ENCODE measurements at places on chromosomes 6 and 20. TPM values are rescaled to one million over a fixed set of nuclear protein-coding genes. Genes with fewer than 3 reads are reported as not detected.

CFAP206 gene
- polyA plus RNA-seq = 2.9 TPM

DNA sequence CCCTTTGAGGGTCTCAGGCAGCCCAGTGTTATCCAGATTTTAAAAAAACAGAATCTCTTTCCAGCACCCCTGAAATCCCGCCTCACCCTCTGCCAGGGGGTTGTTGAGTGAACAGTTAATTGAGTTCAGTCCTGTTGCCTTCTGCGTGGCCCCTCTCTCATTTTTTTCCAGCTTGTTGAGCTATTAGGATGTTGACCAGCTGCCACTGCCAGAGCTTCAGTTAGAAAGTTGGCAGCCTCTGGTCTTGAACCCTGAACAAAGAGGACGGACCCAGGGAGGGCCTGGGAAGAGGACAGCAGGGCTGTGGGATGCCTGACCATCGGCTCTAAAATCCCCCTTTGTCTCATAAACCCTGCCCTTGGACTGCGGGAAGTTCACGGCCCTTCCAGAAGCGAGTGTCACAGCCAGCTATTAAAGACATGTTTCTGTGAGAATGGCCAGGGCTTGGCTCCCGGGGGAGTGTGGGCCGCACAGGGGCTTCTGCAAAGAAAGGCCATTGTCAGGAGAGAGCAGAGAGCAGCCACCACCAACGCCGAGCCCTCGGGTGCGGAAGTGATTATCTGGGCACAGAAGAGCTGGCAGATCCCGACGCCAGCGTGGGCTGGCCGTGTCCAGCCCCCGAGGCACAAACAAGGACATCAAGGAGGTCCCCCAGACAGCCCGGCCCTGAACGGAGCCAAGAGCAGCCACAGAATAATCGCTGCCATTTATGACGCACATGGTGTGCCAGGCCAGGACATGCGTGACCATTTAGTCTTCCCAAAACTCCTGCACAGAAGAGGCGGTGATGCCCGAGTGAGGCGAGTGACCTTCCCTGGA lies 189.0 kb downstream of the ANKRD60 start:
- DNase-seq = no peak

- no peak for DNase-seq
Measured at GRCh38 chr6:156883497-156884252, 106.5 kb downstream of the ARID1B start.

- DNase-seq = no peak
Measured at GRCh38 chr6:15658181-15658744, 4.6 kb downstream of the DTNBP1 start.

DNA sequence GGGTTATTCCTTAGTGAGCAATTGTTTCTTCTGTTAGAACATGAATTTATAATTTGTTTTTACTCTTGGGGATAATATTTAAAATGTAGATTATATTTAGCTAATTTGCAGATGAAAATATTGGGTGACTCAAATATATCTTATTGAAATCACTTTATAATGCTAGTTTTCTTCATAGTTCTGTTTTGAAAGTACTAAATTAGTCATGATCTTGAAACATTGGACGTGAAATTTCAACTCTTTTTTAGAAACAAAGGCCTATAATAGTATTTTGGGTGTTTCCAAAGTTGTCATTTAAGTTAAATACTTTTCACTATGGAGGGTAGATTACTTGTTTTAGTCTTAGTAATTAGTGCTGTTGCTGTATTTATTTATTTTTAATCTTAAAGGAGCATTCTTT lies 250.9 kb downstream of the UTRN start:
- no peak for DNase-seq

GRCh38 chr6:57328074-57328473 lies 10.6 kb downstream of the PRIM2 start:
- no peak for DNase-seq

DNA sequence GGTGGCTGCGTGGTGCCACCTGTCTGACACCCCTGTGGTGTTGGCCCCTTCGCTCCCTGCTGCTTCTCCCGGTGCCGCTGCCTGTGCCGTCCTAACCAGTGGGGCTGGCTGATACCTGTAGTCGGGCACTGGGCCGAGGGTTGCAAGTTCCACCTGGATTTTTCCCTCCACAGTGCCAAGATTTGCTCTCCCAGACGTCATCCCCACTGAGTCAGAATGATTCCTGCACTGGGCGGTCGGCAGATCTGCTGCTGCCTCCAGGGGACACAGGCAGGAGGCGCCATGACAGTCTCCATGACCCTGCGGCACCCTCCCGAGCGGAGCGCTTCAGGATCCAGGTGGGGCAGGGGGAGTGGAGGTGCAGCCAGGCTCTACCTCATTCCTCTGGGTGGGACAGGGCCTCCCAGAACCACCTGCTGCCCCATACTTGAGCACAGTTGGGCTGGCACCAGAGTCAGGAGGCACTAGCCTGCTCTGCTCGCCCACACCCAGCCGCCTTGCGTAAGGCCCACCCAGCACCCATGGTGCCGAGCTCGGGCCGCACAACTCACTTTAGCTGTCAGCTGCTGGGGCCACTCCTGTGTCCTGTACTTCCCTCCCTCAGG lies 60.2 kb downstream of the TCP11 start:
- no peak for DNase-seq

DNA sequence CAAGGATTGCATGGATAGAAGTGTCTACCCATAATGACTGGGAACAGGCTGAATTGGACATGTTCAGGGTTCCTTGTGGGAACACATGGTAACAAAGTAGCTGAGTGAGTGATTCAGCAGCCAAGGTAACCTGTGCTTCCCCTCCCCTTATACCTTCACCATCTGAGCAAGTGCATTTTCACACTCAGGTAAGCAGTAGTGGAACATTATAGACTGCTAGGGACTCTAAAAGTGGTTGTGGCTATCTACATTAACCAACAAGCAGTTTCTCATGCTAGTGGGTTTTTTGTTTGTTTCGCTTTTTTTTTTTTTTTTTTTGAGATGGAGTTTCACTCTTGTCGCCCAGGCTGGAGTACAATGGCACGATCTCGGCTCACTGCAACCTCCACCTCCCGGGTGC lies 41.4 kb downstream of the KIZ start:
- DNase-seq = no peak

DNA sequence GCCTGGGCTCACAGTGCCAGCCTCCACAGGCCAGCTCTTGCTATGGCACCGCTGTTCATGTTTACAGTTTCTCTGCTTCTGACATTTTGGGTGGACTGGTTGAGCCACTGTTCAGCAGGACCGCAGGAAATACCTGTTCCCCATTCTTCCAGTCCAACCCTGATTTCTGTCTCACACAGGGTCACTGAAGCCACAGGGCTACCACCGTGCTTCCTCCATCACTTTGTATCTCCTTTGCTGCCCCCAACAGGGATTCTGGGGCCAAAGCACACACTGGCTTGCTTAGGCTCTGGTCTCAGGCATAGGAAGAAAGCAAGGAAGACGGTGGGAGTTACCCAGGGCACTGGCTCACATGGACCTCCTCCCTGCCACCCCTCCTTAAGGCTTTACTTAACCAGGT lies 164.5 kb downstream of the UNC5CL start:
- no peak for DNase-seq

Data from renal pelvis (tissue), 12 donors.